ENCODE measurements at places on chromosomes 3 and 15.

DNA sequence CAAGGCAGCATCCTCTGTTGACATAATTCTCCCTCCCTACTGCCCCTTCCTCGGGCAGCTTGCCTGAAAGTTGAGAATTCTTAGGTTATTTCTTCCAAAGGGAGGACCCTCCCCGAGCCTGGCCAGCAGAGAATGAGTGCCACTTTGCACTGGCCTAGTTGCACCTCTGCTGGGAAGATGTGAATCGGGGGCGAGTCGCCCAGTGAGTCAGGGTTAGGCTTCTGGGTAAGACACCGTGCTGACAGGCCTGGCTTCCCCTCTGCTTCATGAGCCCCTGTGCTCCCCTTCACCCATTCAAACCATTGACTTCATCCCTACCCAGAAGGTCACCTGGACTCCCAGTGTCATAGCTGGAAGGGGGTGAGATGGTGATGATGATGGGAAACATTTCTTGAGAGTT, 82.3 kb downstream of the AAGAB start:
- DNase-seq: no peak

- peak; percentile 49 for DNase-seq
Measured at GRCh38 chr15:52558196-52558595, 10.6 kb downstream of the ARPP19 start.

DNA sequence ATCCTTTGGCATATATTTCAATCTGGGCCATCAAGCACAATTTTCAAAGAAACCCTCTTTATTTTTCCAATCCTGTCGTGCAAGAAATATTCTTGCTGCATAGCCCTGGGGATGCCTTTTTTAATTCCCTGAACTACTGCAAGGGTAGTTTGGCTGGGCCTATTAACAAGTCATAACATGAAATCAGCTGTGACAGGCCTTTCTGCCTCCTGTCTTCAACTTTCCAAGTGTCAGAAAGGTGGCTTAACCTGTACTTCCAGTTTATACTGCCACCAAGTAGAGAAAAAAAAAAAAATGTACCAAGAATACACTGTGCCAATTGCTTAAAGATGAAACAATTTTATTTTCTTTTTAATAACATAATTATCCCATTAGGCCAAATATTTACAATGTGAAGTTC, 32.4 kb upstream of the SPPL2A start:
- DNase-seq: no peak

DNA sequence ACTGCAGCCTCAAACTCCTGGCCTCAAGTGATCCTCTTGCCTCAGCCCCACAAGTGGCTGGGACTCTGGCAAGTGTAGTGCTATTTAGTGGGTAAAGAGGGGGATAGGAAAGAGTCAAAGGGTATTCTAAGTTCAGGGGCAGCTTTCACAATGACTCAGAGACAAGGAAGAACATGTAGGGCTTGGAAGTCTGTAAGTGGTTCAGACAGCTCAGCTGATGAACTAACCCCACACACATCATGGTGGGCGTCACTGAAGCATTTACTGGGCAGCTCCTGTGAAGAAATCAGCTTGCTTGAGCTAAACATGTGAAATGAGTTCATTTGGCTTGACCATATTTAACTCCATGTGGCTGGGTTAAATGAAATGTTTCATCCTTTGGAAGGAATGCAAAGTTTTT, 34.6 kb upstream of the THSD4 start:
- DNase-seq: peak; percentile 55

DNA sequence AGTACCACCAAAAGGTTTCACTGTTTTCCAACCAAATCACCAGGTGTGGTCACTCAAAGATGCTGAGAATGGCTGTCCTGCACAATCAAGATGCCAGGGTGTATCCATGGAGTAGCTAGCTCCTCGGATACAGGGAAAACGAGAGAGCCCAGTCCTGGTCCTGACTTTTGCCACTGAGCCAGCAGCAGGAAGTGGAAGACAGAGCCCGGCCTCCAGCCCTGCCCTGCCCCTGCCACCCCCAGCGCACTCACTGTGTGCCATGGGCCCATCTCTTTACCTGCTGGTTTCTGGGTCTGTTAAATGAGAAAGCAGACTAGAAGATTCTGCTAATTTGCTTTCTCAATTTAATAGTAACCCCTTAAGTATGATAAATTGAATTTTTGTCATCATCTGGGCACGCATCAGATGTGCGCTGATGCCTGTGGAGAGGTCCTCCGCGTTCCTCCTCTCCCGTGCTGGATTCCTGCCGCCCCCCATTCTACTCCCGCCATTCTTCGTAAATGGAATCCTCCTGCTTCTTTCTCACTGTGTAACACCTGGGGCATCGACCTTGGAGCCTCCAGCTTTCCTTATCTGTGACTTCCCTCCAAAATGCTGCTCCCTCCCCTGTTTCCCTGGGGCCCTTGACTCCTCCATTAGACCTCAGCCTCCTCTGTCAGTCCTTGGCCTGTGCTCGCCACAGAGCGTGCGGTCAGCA, 18.0 kb downstream of the TNFAIP8L3 start:
- DNase-seq: no peak

- no peak for DNase-seq
Measured at GRCh38 chr3:123329636-123330340, 119.1 kb downstream of the ADCY5 start.

- DNase-seq: no peak
Measured at GRCh38 chr3:56096999-56097398, 371.3 kb downstream of the ERC2 start.

DNA sequence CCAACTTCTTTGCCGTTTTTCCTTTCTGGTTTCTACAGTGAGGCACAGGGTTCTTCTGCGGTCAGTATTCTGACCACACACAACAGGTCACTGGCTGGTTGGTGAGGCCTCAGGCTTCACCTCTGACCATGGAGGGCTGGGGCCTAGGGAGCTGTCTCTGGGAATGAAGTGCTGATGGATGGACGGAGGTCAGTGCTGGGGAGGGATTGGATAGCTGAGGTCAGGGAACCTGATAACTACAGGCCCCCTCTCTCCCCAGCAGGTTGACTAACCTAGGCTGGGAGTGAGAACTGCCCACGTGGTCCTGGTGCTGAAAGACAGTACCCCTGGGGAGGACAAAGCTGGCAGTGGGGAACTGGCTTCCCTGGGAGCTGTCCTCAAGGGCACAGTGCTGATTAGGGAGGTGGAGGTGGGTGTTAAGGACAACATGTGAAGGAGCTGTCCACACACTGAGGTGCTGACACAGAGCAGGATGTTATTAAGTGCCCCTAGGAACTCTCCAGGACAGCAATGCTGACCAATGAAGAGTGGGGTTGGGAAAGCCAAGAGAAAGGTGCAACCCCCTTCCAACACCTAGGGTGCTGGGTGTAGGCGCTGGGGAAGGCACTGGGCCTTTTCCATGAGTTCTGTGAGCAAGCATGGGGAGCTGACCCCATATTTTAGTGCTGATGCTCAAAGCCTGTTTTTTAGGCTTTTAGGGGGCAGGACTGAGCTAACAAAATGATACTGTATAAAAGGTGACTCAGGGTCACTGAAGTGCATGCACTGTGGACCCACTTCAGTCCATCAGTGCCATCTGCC, 45.2 kb downstream of the ATP2B2 start:
- DNase-seq: peak; percentile 79

DNA sequence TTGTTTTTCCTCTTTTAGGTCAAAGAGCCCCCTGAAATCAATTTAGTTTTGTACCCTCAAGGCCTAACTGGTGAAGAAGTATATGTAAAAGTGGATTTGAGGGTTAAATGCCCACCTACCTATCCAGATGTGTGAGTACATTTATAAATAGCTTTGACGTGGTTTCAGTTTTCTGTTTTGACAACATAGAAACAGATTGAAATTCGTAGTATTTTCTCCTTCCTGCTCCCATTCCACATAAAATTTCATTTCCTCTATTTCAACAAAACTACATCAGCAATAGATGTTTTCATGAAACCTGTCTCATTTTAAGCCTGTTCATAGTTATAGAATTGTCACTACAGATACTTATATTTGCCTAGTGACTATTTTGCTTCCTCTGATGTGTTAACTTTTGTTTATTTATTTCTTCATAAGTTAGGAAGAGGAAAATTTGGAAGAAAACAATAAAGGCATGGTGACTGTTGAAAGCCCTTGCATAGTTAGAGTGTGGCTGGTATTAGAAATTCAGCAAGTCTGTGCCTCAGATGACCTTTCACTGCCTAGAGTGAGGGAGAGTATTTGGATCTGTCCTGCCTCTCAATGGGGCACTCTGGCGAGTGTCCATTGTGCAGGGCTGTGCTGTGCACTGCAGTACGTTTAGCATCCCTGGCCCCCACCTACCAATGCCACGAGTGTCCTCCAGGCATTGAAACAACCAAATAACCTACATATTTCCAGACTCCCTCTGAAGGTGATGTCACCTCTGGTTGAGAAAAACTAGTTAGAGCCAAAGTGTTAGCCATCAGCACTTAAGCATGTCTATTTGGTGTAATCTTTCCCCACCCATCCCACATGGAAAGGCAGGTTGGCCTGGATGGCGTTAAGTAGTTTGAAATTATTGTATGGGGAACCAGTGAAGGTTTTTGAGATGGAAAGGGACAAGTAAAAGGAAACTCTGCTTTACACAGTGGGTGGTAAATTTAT, 5.9 kb downstream of the EIF2AK4 start:
- no peak for DNase-seq

- DNase-seq: no peak
Measured at GRCh38 chr3:152315623-152316022, 46.9 kb downstream of the MBNL1 start.

- DNase-seq: no peak
Measured at GRCh38 chr15:49887659-49888322, 231.2 kb downstream of the ATP8B4 start.

DNA sequence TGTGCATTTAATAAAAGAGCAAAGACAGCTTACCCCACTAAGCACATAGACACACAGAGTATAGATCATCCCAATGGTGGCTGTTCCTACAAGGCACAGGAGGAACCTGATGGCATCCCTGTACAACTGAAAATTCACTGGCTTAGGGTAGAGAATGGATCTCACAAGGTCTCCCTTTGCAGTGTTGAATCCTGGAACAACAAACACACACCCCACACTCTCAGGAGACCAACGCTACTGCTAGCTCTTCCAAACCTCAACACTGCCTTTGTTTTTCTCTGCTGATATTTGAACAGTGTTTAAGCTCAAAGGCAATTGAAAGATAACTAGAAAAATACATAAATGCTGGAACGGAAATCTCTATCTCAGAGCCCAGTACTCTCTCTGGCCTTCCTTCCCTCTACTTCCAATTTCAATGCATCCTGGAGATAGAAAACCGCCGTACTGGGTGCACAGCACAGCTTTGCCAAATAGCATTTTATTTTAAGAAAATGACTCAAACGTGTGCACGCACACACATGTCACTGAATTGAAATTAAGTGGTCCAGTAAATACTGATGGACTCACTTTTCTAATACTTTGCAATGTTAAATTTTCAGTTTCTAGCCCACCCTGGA, 87.5 kb upstream of the ATP13A5 start:
- DNase-seq: no peak

DNA sequence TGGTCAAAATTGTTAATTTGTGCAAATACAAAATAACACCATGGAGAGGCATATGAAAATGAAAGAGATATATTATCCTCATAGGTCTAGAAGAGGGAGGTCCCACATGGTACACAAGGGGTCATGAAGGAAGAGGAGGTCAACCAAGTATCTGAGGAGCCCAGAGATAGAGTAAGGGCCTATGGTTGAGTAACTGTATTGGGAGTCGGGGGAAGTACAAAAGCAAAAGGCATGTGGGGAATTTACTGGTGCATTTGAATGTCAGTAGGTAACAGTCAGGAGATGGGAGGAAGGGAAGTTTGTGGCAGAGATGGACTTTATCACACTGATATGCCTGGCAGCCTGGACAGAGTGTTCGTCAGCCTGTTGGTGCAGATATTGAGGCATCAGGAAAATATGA, 1113.7 kb downstream of the OTOL1 start:
- DNase-seq: no peak

- no peak for DNase-seq
Measured at GRCh38 chr3:135191708-135192107, 396.6 kb downstream of the EPHB1 start.

- DNase-seq: peak; percentile 80
Measured at GRCh38 chr3:132448216-132448961, 31.1 kb downstream of the DNAJC13 start.

- DNase-seq: no peak
Measured at GRCh38 chr3:60240492-60240891, 1010.8 kb downstream of the FHIT start.

- DNase-seq: no peak
Measured at GRCh38 chr3:73812054-73812453, 187.3 kb upstream of the PDZRN3 start.

DNA sequence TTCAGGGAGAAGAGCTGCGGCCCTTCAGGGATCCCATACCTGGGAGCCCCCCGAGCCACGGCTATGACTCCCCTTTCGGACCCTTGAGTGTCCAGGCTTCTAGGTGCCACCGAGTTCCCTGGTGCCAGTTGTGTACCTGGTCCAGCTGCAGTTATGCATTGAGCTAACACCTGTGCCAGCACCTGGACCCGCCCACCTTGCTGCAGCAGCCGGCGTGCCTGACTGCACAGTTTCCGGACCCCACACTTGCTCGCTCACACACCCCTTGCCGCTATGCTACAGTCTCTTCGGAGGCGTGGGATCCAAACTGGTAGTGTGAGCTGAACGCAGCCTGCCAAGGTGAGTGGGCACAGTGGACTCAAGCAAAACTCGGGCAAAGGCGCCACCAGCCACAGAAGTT, 284.5 kb upstream of the ROBO1 start:
- no peak for DNase-seq

GRCh38 chr15:45439521-45440260, 61.3 kb upstream of the GATM start:
- no peak for DNase-seq

DNA sequence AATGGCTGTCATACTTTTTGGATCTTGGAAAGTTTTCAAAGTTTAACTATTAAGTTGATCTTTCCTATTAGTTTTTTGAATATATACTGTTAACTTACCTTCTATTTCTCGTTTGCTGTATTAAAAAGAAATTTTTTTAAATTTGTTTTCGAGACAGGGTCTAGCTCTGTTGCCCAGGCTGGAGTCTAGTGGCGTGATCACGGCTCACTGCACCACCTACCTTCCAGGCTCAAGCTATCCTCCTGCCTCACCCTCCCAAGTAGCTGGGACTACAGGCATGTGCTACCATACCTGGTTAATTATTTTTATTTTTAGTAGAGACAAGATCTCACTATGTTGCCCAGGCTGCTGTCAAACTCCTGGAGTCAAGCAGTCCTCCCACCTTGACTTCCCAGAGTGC, 4.6 kb downstream of the KNL1 start:
- no peak for DNase-seq

GRCh38 chr3:123758081-123758564, 126.0 kb downstream of the MYLK start:
- DNase-seq: peak; percentile 72

DNA sequence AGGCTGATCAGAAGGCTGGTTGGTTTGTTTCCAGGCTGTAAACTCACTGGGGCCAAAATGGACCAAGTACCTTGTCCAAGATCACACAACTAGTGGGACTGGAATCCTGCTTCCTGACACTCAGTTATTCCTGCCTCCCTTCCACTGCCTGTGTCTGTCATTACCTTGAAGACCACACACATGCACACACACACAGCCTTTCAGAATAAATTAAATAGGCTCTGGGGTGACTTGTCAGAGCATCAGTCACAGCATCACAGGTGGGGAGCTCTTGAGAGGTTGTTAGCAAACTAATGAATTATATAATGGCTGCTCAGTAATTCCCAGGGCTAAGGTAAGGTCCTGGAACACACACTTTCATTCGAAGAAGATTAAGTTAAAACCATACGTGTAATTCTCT, 231.8 kb downstream of the UACA start:
- no peak for DNase-seq

GRCh38 chr3:152942366-152942765, 107.4 kb downstream of the P2RY1 start:
- DNase-seq: no peak
